ENCODE measurements at places on chromosomes 6 and 20. TPM values are rescaled to one million over a fixed set of nuclear protein-coding genes. Genes with fewer than 3 reads are reported as not detected.

Gene EPM2A
- 15.2 TPM for total RNA-seq

DNA sequence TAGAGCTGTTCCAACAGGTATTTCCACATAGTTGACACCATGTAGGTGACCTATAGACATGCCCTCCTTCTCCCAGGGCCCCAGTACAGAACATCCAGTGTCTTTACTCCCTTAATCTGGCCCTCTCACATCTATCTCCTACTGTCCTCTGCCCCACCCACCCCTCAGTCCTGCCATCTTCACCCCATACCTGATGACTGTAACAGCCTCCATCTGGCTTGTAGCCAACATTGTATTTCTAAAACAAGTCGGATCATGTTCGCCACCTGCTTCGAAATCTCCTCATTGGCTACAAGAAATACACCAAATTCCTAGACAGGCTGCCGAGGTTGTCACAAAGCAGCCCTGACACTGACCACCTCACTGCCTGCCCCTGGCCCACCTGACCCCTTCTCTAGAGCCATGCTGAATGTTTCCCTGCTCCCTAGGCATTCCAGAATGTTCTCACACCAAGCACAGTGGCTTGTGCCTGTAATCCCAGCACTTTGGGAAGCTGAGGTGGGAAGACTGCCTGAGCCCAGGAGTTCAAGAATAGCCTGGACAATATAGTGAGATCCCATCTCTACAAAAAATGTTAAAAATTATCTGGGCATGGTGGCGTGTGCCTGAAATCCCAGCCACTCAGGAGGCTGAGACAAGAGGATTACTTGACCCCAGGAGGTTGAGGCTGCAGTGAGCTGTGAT lies 6.0 kb downstream of the ZC3H12D start:
- H3K27ac ChIP-seq: no peak overlapping the region
- peaks cover 24% of the 10 kb centered on the region for H3K4me1 ChIP-seq
- no peaks in the 10 kb centered on the region for H3K27me3 ChIP-seq
- no peaks in the 10 kb centered on the region for H3K36me3 ChIP-seq
- no peak for DNase-seq
- no peak overlapping the region for H3K4me3 ChIP-seq

Gene GTF2H4
- total RNA-seq: 15.2 TPM

DNA sequence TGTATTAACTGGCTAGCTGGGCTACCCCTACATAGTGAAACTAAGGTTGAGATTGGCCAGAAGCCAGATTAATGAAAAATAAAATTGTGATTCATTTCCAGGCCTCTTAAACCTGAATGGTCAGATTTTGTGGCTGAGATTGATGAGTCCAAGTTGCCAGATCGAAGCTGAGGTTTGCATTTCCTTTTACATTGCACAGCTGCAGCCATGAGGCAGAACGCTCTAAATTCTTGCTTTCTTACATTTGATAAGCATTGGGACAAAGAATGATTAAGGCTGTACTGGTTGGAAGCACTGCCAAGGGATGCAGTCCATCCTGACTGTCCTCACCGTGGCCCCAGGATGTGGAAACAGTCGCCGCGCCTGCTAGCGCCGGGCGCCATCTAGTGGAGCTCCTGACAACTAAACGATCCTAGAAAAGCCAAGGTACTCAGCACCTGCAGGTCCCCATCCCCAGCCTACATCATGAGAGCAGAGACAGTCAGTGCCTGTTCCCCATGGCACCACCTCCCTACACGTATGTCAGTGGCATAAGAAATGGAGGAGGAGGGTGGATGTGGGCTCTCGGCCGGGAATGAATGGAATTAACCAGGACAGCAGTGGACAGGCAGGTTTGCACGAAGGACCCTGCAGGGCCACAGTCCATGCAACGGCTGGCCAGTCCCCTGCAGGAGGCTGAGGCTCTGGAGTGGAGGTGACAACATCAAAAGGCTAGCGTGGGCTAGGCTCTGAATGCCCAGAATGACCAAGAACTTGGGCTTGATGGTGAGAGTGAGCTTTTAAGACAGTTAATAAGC lies 19.0 kb downstream of the PXDC1 start:
- no peaks in the 10 kb centered on the region for H3K4me1 ChIP-seq
- H3K36me3 ChIP-seq: peaks cover 40% of the 10 kb centered on the region
- peak; percentile 75 for DNase-seq
- no peak overlapping the region for H3K27ac ChIP-seq

Gene LIN28B
- total RNA-seq: not detected

DNA sequence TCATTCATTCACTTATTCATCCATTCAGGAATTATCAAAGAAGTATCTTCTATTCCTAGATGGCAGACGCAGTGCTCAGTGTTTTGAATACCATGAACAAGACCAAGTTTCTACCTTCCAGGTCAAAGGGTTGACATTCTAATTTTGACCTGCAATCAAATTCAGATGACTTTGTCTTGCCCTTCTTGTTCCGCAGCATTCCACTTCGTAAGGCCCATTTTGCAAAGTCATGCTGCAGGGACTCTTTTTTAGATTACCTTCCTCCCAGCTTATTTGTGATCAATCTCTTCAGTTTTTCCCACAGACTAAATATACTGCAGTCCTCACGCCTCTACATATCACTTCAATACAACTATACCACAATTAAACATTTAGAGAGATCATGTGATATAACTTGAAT lies 7.1 kb upstream of the TAAR1 start:
- H3K4me1 ChIP-seq: no peaks in the 10 kb centered on the region
- H3K36me3 ChIP-seq: no peaks in the 10 kb centered on the region
- H3K4me3 ChIP-seq: no peak overlapping the region
- no peaks in the 10 kb centered on the region for H3K27me3 ChIP-seq
- DNase-seq: no peak

DNA sequence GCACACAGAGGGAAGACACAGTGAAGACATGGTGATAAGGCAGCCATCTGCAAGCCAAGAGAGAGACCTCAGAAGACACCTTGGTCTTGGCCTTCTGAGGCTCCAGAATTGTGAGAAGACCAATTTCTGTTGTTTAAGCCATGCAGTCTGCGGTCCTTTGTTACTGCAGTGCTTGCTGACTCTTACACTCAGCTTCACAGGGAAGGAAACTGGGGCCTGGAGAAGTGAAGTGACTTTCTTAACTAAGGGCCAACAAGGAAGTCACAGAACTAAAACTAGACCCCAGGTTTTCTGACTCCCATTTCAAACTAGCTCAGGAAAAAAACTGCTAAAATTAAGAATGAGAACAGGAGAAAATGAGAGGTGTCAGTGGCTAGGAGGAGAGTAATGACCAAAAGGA lies 74.3 kb downstream of the TNFRSF21 start:
- no peaks in the 10 kb centered on the region for H3K4me1 ChIP-seq
- no peaks in the 10 kb centered on the region for H3K27me3 ChIP-seq
- no peaks in the 10 kb centered on the region for H3K36me3 ChIP-seq
- DNase-seq: no peak
- no peak overlapping the region for H3K4me3 ChIP-seq
- H3K27ac ChIP-seq: no peak overlapping the region

DNA sequence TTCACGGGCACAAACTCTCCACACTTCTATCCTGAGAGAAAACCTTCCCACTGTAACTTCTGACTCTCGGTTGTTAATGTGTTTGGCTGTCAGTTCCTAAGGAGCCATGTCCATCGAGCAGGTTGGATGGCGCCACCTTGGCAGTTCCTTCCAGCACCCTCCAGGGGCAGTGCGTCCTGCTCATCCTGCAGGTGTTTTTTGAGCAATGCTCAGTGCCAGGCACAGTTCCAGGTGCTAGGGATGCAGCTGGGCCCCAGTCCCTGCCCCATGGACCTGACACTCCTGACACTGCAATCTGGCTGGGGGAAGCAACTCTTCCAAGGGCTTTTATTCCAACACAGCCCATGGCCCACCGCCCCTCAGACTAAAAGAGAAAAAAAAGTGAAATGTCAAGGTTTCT lies 376.4 kb downstream of the PREX1 start:
- no peak overlapping the region for H3K27ac ChIP-seq
- DNase-seq: no peak
- H3K4me3 ChIP-seq: no peak overlapping the region

DNA sequence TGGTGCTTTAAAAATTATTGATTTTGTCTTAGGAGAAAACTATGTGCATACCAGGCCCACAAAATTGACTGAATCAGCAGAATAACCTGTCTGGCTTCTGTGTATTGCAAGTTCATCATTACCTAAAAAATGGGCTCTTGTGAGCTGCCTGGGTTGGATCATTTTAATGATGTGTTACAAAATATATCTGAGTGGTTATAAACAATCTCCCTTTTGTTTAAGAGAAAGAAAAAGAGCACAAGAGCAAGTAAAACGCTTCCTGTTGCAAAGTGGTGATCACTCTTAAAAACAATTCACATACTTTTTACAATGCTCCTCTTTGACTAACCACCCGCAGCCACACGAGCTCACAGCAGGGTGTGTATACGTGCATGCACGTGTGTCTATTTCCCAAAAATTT lies 335.1 kb downstream of the HDGFL1 start:
- no peaks in the 10 kb centered on the region for H3K27me3 ChIP-seq
- H3K4me1 ChIP-seq: peaks cover 15% of the 10 kb centered on the region
- DNase-seq: no peak
- H3K4me3 ChIP-seq: no peak overlapping the region
- no peak overlapping the region for H3K27ac ChIP-seq
- no peaks in the 10 kb centered on the region for H3K36me3 ChIP-seq

DNA sequence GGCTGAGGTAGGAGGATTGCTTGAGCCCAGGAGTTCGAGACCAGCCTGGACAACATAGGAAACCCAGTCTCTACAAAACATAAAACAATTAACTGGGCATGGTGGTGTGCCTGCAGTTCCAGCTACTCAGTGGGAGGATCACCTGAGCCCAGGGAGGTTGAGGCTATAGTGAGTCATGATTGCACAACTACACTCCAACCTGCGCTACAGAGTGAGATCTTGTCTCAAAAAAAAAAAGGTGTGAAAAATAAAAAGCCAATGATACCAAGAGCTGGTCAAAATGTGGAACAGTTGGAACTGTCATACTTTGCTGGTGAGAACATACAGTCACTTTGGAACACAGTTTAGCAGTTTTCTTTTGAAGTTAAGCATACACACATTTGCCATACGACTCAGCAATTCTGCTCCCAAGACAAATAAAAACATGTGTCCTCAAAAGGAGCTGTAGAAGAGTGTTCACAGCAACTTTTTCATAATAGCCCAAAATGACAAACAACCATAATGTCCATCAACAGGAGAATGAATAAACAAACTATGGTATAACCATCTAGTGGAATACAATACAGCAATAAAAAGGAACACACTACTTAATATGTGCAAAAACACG lies 21.6 kb upstream of the FKBP5 start:
- DNase-seq: no peak
- no peaks in the 10 kb centered on the region for H3K4me1 ChIP-seq
- no peak overlapping the region for H3K27ac ChIP-seq
- H3K27me3 ChIP-seq: no peaks in the 10 kb centered on the region

Gene THBS2
- total RNA-seq: 17.8 TPM

DNA sequence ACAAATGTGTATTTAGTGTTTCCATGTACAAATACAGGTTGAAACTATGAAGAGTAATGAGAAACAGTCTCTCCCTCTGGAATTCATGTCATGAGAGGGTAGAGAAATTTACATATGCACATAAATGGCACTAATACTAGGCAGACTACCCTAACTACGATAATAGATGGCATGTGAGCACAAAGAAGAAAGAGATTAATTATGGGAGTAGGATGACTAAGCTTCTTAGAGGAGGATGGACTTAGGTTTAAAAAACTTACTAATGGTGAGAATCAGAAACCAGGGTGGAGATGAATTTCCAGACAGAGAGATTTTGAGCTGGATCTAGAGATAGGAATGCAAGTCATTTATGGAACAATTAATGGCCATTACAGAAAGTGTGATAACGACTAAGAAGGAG lies 225.3 kb upstream of the HTR1E start:
- no peak for DNase-seq
- no peak overlapping the region for H3K4me3 ChIP-seq
- no peak overlapping the region for H3K27ac ChIP-seq
- H3K4me1 ChIP-seq: no peaks in the 10 kb centered on the region
- no peaks in the 10 kb centered on the region for H3K27me3 ChIP-seq

DNA sequence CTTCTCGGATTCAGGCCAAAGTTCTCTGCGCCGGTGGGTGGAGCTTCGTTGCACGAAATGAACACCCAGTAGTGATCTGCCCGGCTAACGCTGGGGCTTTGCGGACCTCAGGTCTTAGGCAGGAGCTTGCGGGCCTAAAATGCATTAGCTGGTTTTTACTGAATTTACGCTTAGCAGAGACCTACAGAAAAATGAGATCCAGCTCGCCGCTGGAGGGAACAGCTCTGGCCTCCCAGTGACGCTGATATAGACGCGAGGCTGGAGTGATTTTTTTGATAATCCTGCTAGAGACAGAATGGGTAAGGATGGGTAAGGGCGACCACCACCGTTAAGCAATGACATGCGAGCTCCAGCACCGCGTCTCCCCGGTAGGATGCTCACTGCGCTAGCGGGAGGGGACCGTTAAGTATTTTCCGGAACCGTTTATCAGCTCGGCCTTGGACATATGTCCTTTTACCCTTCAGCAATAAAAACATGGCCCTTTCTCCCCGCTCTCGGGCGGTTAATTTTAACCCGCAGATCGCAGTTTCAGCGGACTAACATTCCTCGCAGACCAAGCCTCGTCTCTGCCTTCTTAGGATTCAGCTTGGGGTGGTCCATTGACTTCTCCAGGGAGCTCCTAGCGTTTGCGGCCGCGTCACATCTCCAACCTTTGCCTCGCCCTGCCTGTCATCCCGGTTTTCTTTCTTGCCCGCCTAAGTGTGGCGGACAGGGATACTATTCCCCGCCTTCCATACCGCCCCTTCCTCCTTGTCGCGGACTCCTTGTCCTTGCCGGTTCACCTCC lies 109.3 kb downstream of the GPX5 start:
- peak overlapping the region; percentile 25 for H3K4me3 ChIP-seq
- no peaks in the 10 kb centered on the region for H3K36me3 ChIP-seq
- peak; percentile 80 for DNase-seq
- H3K27ac ChIP-seq: peak overlapping the region; percentile 18
- H3K4me1 ChIP-seq: peaks cover 10% of the 10 kb centered on the region

- H3K27me3 ChIP-seq: no peaks in the 10 kb centered on the region
- H3K27ac ChIP-seq: peak overlapping the region; percentile 24
- DNase-seq: no peak
Observed at GRCh38 chr6:166489301-166490155, 97.0 kb downstream of the RAMACL start.

DNA sequence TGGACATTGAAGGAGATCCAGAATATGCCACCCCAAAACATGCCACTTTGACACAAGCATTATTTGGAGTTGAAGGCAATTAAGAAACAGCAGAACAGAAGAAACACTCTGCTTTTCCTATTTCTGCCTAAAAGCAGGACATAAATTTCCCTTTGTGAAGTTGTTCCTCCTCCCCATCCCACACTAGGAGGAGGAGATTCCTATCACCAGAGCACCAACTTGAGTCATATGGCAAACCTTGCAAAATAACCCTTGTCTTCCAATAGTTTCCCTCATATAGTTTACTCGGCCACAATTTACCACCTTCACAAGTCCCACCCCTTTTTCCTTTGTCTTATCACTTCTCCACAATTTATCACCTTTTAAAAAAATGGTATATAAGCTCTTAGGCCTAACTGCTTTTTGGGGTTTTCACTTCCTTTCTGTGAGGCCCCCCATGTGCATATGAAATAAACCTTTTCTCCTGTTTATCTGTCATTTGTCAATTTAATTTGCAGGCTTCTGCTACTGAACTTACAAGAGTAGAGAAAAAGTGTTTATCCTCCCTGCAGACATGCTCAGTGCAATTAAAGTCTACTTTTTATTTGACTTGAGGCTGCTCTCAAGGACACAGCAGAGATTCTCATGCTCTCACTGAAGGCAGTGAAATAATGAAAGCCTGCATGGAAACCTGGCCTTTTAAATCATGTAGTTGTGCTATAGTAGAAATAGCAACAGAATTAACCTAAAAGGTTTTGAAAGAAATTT lies 2.8 kb upstream of the RAB23 start:
- H3K4me3 ChIP-seq: no peak overlapping the region
- H3K4me1 ChIP-seq: peaks cover 5% of the 10 kb centered on the region
- no peaks in the 10 kb centered on the region for H3K27me3 ChIP-seq
- no peaks in the 10 kb centered on the region for H3K36me3 ChIP-seq
- no peak for DNase-seq

Measured in thyroid gland (tissue), 4 donors.